ENCODE measurements at places on chromosomes 6 and 20.
A peak's percentile ranks its signal among the peaks of the same experiment; 100 is the strongest.

GRCh38 chr6:52423448-52423847 is 3.3 kb downstream of the EFHC1 start:
- peak; percentile 15 for DNase-seq

- DNase-seq: no peak
These were observed 382.4 kb upstream of the ADGRB3 start for GRCh38 chr6:68252632-68253031.

DNA sequence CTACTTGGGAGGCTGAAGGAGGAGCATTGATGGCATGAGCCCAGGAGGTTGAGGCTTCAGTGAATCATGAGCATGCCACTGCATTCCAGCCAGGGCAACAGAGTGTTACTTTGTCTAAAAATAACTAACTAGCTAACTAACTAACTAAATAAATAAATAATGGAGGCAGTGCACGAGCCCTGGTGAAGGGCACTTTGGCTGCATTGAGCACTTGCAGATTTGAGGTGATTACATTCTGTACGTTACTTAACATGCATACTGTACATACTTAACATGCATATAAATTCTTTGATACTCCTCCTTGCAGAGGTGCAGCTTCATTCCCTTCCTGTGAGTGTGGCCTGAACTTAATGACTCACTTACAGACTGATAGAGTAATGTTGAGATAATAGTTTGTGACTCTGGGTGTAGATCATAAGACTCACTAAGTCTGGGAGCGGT is 10.7 kb downstream of the HLA-A start:
- DNase-seq: no peak

GRCh38 chr20:41738604-41739206 is 120.5 kb upstream of the CHD6 start:
- DNase-seq: no peak

DNA sequence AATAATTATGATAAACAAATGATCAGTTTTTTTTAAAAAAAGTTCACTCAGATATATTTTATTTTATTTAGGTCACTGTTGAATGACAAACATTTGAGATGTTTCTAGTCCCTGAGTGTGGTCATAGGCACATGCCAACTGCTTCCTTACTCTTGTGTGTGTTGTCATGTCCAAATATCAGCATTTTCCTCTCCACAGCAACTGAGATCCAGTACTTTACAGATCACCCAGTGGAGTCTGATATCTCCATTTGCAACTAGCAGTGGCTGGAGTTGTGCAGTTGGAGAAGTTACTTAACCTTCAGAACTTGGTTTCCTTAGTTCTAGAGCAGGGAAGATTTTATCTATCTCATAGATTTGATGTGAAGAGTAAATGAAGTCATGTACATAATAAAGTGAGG is 101.3 kb downstream of the MYB start:
- no peak for DNase-seq

- DNase-seq: no peak
These were observed 64.5 kb upstream of the ENPP5 start for GRCh38 chr6:46235242-46235641.

- no peak for DNase-seq
These were observed 146.7 kb upstream of the TAB2 start for GRCh38 chr6:149170564-149171452.

- no peak for DNase-seq
These were observed 70.3 kb downstream of the PKHD1 start for GRCh38 chr6:52016915-52017748.

- no peak for DNase-seq
These were observed 130.3 kb upstream of the BTN3A2 start for GRCh38 chr6:26234421-26235301.

GRCh38 chr6:105485456-105485855 is 82.6 kb upstream of the PREP start:
- DNase-seq: no peak

GRCh38 chr6:125985979-125986300 is 400 bp upstream of the TRMT11 start:
- no peak for DNase-seq

- DNase-seq: no peak
These were observed 24.3 kb downstream of the TFAP2B start for GRCh38 chr6:50842861-50843384.

- no peak for DNase-seq
These were observed 130.9 kb downstream of the FOXA2 start for GRCh38 chr20:22453244-22454080.

DNA sequence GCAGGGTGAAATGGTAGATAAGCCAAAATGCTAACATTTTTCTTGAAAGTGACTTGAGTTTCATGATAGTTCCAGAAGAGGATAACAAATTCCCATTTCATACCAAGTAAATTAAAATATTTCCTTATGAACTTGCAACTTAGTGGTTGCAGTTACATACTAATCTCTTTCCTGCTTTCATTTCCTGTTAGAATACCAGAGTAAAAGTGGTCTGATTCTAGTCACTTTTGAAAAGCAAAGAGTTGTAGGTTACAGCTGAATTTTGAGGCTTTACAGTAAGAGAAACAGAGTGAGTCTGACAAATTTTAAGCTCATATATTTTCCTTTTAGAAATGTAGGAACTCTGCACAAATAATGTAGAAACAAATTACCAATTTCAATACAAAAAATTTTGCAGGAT is 117.4 kb downstream of the ZFAND3 start:
- no peak for DNase-seq

- DNase-seq: no peak
These were observed 5.2 kb downstream of the FOXO3 start for GRCh38 chr6:108565893-108566292.

DNA sequence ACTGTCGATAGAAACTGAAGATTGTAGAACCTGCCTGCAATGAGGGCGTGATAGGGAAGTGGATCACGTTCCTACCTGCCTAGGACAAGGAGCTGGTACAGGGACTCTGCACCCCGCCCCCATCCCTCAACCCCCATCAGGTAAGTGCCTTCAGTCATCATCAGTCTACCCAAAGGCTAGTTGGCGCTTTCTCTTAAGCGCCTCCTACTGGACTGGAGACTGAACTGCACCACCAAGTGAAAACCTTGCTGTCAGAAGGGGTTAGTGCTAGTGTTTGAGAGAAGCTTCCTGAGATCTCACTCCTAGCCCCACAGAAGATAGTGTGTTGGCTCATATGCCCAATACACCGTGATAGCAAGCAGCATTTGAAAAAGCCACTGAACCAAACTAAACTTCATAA is 706.5 kb upstream of the MAN1A1 start:
- no peak for DNase-seq
